ENCODE measurements at places on chromosomes 3 and 15. TPM values are rescaled to one million over a fixed set of nuclear protein-coding genes. Genes with fewer than 3 reads are reported as not detected.

DNA sequence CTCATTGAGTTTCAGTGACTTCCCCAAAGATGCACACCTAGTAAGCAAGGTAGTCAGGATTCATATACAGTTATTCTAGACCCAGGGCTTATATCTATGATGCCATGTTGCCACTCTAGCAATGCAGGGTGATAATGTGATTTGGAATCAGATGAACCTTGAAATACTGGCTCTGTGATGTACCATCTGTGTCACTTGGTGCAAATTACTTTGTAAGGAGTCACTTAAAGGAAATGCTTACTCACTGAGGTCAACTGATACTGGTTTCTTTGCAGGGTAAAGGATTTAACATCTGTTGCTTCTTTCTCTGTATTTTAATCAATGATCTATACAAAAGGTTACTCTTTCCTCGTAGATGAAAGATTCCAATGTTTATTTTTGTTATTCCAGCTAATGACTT is 10.8 kb downstream of the ASB14 start:
- no peak for DNase-seq

- DNase-seq = no peak
Measured at GRCh38 chr15:85026304-85027032, 44.8 kb downstream of the PDE8A start.

DNA sequence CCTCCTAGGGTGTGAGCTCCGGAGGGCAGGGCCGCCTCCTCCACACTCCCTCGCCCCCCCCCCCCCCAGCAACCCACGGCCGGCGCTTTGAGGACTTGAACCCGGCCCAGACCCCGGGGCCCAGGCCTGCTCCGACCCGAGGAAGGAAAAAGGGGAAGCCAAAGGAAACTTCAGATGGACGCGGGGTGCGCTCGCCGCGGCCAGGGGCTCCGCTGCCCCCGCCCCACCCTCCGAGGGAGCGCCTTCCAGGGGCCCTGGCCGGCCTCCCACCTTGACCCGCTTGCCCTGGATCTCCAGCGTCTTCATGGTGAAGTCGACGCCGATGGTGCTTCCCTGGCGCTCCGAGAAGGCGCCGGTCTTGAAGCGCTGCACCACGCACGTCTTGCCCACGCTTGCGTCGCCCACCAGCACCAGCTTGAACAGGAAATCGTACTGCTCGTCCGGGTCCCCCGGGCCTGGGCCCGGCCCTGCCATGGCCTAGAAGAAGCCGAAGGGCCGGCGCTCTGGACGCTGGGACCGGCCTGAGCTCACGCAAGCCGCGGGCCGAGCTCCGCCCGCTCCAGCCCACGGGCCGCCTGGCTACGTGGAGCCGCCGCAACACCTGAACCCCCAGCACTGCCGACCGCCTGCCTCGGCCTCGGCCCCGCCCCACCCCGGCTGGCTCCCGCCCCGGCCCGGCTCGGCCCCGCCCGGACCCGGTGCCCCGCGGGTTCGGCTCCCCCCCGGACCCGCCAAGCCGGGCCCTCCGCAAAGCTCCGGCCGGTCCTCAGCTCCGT is 400 bp downstream of the RAB43 start:
- DNase-seq = no peak

- peak; percentile 61 for DNase-seq
Measured at GRCh38 chr3:111803123-111803593, 55.9 kb upstream of the PHLDB2 start.

- DNase-seq = no peak
Measured at GRCh38 chr15:85495096-85495495, 114.7 kb downstream of the AKAP13 start.

DNA sequence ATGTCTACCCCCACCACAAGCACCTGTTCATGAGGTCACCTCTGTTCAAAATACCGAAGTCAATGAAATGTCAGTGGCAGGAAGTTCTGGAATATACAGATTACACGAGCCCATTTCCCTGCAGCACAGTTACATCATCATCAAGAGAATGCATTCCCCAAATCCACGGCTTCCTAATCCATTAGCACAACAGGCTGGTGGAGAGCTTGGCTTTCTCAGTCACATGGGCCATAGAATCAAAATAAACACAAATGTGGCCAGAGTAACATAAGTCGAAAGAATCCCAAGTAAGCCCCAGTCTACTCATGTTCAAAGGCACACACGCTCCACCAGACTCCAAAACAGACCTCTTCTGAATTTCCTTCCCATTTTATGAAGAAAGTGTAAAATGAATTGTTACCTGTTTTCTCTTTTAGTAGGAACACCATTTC is 419.3 kb downstream of the MAGI1 start:
- no peak for DNase-seq

DNA sequence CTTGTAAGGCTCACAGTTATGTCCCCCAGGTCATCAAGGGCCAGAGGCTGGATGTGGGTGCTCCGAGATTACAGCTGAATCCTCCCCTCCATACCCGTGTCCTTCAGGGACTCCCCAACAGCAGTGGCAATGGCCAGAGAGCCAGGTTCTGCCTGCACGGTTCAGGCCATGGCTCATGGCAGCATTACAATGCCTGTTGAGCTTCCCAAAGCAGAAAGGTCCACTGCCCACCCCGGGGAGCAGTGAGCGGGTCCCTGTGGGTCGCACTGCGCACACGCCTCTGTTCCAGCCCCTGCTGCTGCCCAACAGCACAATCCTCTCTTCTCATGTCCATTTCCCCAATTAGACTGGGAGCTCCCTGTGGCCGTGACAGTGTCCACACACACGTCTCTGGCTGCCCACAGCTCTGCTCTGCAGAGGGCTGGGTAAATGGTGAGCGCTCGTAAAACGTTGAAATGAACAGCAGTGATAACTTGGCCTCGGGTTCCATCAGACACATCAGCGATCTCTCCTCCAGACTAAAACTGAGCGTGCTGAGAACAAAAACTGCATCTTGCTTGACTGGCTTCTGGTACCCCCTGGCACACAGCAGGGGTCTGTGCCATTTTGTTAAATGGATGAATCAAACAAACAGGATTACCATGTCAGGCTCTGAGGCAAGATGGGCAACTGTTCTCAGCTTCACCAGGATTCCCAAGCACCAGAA is 80.4 kb downstream of the VGLL4 start:
- DNase-seq = no peak

Gene SYNPR
- polyA plus RNA-seq = not detected

DNA sequence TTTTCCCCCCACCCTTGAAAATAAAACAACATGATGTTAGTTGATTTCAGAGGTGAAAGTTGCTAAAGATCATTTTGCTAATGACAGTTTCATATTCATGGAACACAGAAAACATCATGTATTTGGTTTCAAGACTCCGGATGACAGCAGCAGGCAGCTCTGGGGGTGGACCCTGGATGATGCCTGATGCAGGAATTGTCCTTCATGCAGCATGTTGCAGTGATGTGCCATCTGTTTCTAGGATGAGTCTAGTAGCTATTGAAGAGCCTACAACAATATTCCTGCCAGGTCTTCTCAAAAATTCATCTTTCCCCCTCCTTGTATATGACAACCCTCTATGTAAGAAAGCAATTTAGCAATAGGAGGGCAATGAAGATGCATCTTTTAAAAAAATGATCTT is 108.3 kb downstream of the SV2B start:
- DNase-seq = no peak

Gene TERB2
- not detected for polyA plus RNA-seq

Gene CKMT1B
- 64.8 TPM for polyA plus RNA-seq

Gene FRG2C
- not detected for polyA plus RNA-seq

Gene OGG1
- 17.5 TPM for polyA plus RNA-seq

DNA sequence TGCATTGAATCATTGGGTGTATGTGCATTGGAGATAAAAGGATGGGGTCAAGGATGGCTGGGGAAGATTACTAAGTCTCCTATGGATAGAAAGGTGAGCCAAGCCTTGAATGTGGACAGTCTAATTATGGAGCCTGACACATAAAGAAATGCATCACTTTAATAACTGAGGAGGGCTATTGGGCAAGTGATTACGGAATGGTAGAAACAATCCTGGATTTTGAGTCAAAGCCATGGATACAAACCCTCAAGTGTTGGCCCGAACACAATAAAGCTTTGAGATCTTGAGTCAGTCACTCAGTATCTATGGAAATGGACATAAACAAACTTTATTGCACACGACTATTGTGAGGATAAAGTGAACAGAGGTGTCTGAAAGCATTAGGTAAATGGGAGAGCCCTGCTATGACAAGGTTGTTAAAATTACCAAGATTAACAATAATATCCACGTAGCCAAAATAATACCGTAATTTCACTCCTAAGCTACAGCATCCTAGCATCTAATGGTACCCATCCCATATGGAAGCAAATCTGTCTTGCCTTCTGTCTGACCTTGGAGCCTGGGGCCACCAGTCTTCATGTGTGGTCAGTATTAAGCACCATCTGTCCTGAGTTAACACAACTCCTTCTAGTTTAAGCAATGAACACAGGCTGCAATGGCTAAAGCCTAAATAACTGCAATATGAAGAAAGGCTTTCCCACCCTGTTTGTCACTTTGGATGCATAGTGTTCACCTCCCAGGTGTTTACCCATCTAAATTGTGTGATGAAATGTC is 136.9 kb upstream of the PRICKLE2 start:
- DNase-seq = no peak
